Endothelial cell of umbilical vein (primary cell): ENCODE measurements at places on chromosomes 2 and 18. TPM values are rescaled to one million over a fixed set of nuclear protein-coding genes. Genes with fewer than 3 reads are reported as not detected.

GRCh38 chr2:40384714-40385113, 67.2 kb downstream of the SLC8A1 start:
- no peak overlapping the region for H3K4me3 ChIP-seq
- H3K27ac ChIP-seq: no peak overlapping the region
- H3K27me3 ChIP-seq: no peaks in the 10 kb centered on the region
- no peak for DNase-seq

GRCh38 chr2:26745609-26746327, 18.3 kb upstream of the SLC35F6 start:
- H3K4me3 ChIP-seq: no peak overlapping the region
- H3K36me3 ChIP-seq: no peaks in the 10 kb centered on the region
- no peak overlapping the region for H3K27ac ChIP-seq

DNA sequence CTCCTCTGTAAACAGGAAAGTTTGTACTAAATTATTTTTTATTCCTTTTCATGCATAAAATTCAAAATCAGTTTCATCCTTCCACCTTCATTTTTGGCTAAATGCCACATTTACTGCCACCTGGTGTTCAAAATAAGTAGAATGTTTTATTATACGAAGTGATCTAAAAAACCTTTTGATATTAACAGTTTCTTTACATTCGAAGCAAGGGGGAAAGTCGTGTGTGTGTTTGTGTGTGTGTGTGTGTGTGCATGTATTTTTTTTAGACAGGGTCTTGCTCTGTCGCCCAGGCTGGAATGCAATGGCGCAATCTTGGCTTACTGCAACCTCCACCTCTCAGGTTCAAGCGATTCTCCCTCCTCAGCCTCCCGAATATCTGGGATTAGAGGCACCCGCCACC, 9.0 kb upstream of the SCN9A start:
- H3K4me3 ChIP-seq: no peak overlapping the region
- no peaks in the 10 kb centered on the region for H3K36me3 ChIP-seq
- H3K4me1 ChIP-seq: peaks cover 14% of the 10 kb centered on the region
- peak; percentile 58 for DNase-seq
- peaks cover 6% of the 10 kb centered on the region for H3K27me3 ChIP-seq

The MYO3B gene
- total RNA-seq: not detected in 2 replicates

GRCh38 chr2:229673676-229674075, 40.7 kb downstream of the DNER start:
- no peak for DNase-seq
- no peak overlapping the region for H3K27ac ChIP-seq
- H3K36me3 ChIP-seq: no peaks in the 10 kb centered on the region
- no peak overlapping the region for H3K4me3 ChIP-seq

The RBBP8 gene
- total RNA-seq: 13.5 and 15.4 TPM in 2 replicates

GRCh38 chr2:42085706-42086487, 38.1 kb downstream of the PKDCC start:
- peaks cover 3% of the 10 kb centered on the region for H3K27me3 ChIP-seq
- H3K27ac ChIP-seq: no peak overlapping the region
- DNase-seq: no peak
- H3K4me3 ChIP-seq: no peak overlapping the region
- H3K36me3 ChIP-seq: no peaks in the 10 kb centered on the region

GRCh38 chr2:219530048-219530963, 13.3 kb downstream of the CHPF start:
- H3K27ac ChIP-seq: no peak overlapping the region
- H3K4me1 ChIP-seq: no peaks in the 10 kb centered on the region
- no peaks in the 10 kb centered on the region for H3K36me3 ChIP-seq
- no peak overlapping the region for H3K4me3 ChIP-seq

- no peak for DNase-seq
- no peaks in the 10 kb centered on the region for H3K36me3 ChIP-seq
- no peaks in the 10 kb centered on the region for H3K4me1 ChIP-seq
- no peak overlapping the region for H3K27ac ChIP-seq
These were observed 166.6 kb downstream of the ACTR3 start for GRCh38 chr2:114056294-114057143.

The TMEM37 gene
- total RNA-seq: 2.9 and 3.5 TPM in 2 replicates

- no peak overlapping the region for H3K27ac ChIP-seq
- no peaks in the 10 kb centered on the region for H3K4me1 ChIP-seq
- H3K36me3 ChIP-seq: peaks cover 23% of the 10 kb centered on the region
- H3K27me3 ChIP-seq: no peaks in the 10 kb centered on the region
- no peak for DNase-seq
These were observed 236.0 kb downstream of the DYSF start for GRCh38 chr2:71689393-71689792.

- H3K36me3 ChIP-seq: no peaks in the 10 kb centered on the region
- DNase-seq: no peak
- no peak overlapping the region for H3K27ac ChIP-seq
These were observed 1.6 kb upstream of the RTP5 start for GRCh38 chr2:241867776-241868420.

- peaks cover 16% of the 10 kb centered on the region for H3K4me1 ChIP-seq
- peak overlapping the region; percentile 63 for H3K27ac ChIP-seq
- H3K27me3 ChIP-seq: no peaks in the 10 kb centered on the region
These were observed 1.3 kb downstream of the ATL2 start for GRCh38 chr2:38375696-38376345.

- no peaks in the 10 kb centered on the region for H3K36me3 ChIP-seq
- DNase-seq: no peak
- no peaks in the 10 kb centered on the region for H3K27me3 ChIP-seq
These were observed 174.1 kb downstream of the CDH7 start for GRCh38 chr18:65924904-65925303.

The CREG2 gene
- total RNA-seq: 0.88 and 2.0 TPM in 2 replicates

The SALL3 gene
- not detected in 2 replicates for total RNA-seq

The C18orf63 gene
- not detected in 2 replicates for total RNA-seq

- H3K36me3 ChIP-seq: no peaks in the 10 kb centered on the region
- H3K4me1 ChIP-seq: no peaks in the 10 kb centered on the region
- H3K4me3 ChIP-seq: no peak overlapping the region
- no peak for DNase-seq
- H3K27ac ChIP-seq: no peak overlapping the region
- H3K27me3 ChIP-seq: no peaks in the 10 kb centered on the region
These were observed 16.9 kb downstream of the LYG2 start for GRCh38 chr2:99238599-99238998.

DNA sequence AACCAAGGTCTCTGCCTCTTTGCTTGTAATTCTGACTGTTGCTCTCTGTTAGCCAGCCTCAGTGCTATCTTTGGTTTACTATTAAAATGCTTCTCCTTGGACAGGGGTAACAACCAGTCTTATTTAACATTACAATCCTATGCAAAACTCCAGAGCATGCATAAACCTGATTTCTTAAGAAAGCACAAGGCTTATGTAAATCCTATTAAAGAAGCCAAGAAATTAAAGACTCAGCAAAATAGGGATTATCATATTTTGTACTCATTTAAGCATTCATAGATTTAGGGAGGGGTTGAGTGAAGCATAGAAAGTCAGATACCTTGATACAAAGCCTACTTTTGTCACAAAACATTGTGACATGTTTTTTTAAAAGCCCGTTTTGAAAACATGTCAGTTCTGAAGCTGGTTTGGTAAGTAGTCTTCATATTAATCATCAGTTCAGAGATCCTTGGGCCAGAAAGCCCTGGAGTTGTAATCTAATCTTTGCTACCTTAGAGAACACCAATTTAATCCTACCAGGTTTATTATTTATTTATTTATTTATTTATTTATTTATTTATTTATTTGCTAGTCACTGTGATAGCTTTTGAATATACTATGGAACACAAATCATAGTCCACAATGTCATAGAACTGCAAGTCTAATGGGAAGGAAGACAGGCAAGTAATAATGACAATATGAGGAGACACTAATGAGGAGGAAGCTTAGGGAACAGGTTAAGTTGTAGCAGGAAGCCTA, 158.0 kb upstream of the HNMT start:
- H3K36me3 ChIP-seq: no peaks in the 10 kb centered on the region
- DNase-seq: no peak
- no peak overlapping the region for H3K4me3 ChIP-seq
- H3K27ac ChIP-seq: no peak overlapping the region
- H3K4me1 ChIP-seq: no peaks in the 10 kb centered on the region

DNA sequence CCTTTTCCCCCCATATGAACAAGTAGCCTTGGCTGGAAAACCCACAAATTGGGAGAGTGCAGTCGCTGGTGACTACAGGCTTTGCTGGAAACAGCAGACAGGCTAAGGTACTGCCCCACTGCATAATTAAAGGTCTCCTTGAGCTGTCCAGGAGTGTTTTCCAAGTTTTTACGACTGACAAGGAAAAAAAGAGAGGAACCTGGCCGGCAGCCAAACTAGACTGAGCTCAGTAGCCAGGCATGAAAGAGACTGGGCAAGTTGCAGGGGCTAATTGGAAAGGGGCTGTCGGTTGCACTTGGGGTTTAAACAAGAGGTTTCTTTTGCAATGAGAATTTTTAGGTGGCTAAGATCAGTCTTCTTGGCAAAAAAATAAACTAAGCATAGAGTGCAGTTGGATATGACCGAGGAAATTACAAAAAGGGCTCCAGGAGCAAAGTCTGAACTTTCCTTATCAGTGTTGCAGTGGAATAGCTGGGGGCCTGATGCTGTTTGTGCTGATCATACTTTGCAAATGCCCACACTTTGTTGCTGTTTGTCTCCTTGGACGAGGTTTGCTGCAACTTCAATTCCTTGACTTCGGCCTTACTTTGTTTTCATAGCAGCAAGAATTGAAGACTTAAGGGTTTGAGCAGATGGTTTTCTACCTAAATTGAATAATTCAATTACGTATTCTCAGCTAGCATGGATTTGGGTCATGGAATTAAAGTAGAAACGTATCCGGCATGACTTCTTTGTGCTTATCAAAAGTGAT, 2.1 kb downstream of the GULP1 start:
- peak overlapping the region; percentile 77 for H3K4me3 ChIP-seq
- no peaks in the 10 kb centered on the region for H3K27me3 ChIP-seq
- H3K27ac ChIP-seq: peak overlapping the region; percentile 86

GRCh38 chr18:23259701-23260681, 124.7 kb downstream of the CABLES1 start:
- no peak overlapping the region for H3K4me3 ChIP-seq
- no peaks in the 10 kb centered on the region for H3K36me3 ChIP-seq

The ACKR3 gene
- 24.0 and 31.1 TPM in 2 replicates for total RNA-seq

DNA sequence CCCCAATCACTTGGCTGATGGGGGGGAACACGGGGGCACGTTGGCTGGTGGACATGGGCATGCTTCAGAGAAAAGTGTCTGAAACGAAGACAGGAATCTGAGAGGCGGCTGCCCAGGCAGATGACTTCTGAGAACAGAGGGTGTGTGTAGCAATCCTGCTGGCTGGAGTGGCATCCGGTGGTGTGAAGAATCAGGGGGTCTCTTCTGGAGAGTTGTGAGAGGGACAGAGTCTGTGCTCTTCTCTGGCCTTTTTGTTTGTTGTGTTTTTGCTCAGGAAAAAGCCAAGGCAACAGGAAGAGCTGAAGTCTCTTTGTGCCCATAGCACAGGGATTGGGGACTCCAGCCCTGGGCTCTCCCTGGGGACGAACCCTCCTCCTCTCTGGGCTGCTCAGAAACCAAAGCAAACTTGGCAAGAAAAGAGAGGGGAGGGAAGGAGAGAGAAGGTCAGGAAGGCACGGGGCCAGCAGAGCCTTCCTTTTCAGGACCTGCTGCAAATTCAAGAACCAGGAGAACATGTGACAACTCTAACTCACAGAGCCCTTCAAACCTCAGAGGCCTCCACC, 97.0 kb upstream of the SMAD2 start:
- DNase-seq: no peak
- H3K27me3 ChIP-seq: no peaks in the 10 kb centered on the region
- peaks cover 10% of the 10 kb centered on the region for H3K4me1 ChIP-seq

GRCh38 chr2:136106505-136106904, 11.4 kb downstream of the CXCR4 start:
- no peak for DNase-seq
- H3K4me1 ChIP-seq: no peaks in the 10 kb centered on the region
- peaks cover under 1% of the 10 kb centered on the region for H3K27me3 ChIP-seq
- no peak overlapping the region for H3K4me3 ChIP-seq
- no peak overlapping the region for H3K27ac ChIP-seq
- no peaks in the 10 kb centered on the region for H3K36me3 ChIP-seq

The ITGB6 gene
- not detected in 2 replicates for total RNA-seq

The COBLL1 gene
- 38.2 and 38.4 TPM in 2 replicates for total RNA-seq

DNA sequence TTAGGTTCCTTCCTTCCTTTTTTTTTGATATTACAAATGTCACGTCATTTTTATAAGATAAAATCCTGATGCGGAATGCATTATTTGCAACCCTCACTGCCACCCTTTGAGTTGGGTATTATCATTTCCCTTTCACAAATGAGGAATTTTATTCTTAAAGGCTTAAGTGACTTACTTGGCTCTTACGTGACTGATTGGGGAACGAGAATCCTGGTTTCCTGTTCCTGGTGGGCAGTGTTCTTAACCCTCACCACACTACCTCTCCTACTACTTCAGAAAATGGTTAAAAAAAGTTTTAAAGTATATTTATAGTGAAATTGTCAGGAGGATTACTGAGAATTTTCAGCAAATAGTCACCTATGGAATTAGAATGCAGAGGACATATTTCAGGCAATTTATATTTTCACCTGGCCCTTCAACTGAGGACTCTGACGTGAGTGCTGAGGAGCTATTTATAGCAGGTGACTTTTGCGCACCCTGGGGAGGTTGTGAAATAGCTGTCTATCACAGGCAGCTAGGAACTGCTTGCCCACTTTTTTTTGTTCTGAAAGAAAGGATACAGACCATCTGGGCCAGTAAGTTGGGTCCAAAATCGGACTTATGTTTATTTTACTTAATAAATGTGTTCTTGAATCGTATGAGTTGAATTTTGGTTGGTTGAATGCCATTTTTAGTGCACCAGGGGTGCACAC, 18.7 kb upstream of the RASGRP3 start:
- H3K27ac ChIP-seq: no peak overlapping the region
- H3K36me3 ChIP-seq: no peaks in the 10 kb centered on the region
- no peaks in the 10 kb centered on the region for H3K4me1 ChIP-seq

GRCh38 chr2:235534678-235535422, 41.0 kb downstream of the AGAP1 start:
- DNase-seq: no peak
- H3K4me3 ChIP-seq: no peak overlapping the region
- no peaks in the 10 kb centered on the region for H3K36me3 ChIP-seq
- H3K27me3 ChIP-seq: no peaks in the 10 kb centered on the region
- H3K27ac ChIP-seq: no peak overlapping the region

DNA sequence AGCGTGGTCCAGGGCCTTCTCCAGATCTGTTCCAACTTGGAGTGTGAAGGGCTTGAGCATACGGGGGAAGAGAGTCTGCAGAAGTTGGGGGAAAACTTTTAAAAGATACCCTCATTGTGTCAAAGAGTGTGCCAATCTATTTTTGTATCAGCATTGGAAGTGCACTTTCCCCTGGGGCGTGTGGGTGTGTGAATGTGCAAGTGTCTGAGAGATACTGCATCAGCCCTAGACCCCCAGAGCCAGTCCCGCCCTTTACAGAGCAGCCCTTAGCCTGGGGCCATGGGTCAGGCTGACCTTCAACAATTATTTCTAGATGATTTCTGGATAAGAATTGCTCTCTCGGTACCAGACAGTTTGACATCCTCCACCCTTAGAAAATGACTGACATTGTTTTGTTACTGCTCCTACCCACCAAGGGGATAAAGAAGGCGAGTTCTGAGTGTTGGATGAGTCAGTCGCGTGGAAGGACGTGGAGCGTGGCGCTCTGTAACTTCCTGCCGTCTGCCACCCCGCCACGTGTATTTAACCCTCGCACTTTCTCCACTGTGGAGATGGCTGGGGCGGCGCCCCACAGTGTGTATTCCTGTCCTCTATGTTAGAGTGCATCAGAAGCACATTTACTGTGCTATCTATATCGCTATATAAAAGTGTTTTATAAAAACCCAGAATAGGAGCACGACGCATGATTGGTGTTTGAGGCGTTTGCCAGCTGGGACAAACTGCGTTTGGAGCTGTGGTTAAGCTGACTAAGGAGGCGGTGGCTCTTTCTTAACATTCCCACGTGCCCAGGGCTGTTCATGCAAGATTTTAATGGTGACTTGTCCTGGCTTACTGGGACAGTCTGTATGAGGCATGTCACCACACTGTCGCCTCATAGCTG, 122.6 kb downstream of the CABLES1 start:
- peak overlapping the region; percentile 87 for H3K27ac ChIP-seq
- H3K4me3 ChIP-seq: no peak overlapping the region
- H3K4me1 ChIP-seq: peaks cover 36% of the 10 kb centered on the region
- peak; percentile 33 for DNase-seq
- no peaks in the 10 kb centered on the region for H3K27me3 ChIP-seq
